B cell (primary cell): ENCODE measurements at places on chromosomes 5 and 9.
A peak's percentile ranks its signal among the peaks of the same experiment; 100 is the strongest.

DNA sequence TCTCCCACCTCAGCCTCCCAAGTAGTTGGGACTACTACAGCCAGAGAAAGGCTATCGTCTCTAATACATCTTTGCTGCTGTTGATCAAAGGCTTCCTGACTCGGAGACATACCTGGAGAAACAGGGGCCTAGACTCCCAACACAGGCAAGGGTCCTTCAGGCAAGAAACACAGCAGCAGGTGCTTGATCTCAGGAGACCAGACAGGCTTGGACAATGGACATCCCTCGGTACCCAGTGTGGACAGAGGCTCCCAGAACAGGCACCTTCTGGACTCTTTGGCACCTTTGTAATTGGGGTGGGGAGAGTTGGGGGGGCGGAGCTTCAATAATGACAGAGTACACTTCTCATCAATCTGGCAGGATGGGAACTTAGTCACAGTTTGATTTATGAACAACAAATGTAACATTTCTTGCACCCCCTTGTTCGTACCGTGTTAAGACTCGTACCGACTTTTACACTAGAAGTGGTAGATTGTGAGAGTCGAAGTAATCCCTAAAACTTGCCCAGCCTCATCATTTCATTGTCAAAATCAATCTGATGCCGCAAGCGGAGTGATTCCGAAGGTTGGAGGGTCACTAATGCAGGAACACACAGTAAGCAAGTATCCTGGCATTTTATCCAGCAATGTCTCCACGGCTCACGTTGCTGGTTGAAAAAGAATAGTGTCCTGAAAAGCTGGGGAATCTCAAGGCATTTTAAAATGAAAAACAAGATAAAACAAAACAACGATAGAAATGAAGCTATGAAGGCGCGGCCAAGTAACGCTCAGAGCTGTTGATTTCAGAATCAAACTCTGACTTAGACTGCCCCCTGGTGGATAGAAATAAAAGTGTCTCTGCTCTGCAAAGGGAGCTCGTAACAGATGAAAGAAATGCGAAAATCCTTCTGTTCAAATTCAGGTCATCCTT lies 46.4 kb upstream of the STK32A start:
- DNase-seq, result peak; percentile 35

GRCh38 chr5:171816666-171817065 lies 31.0 kb downstream of the SMIM23 start:
- no peak for DNase-seq

DNA sequence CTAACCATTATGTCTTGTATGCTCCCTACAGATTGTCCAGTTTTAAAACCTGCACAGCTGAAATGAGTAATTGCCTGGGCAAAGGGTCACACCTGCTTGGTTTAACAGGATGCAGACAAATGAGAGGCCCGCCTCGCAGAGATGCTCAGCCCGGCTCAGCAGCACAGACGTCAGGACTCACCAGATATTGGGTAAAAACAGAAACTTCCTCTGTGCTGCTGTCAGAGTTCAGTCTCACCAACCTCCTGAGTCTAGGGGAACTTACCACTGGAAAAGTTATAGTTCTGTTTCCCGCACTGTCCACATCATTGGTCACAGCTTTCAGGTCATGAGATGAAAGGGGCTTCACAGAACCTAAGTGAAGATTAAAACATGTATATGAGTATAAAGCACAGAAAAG lies 152.5 kb downstream of the ESM1 start:
- peak; percentile 62 for DNase-seq

- no peak for DNase-seq
These were observed 94.3 kb downstream of the RPS23 start for GRCh38 chr5:82183828-82184227.

DNA sequence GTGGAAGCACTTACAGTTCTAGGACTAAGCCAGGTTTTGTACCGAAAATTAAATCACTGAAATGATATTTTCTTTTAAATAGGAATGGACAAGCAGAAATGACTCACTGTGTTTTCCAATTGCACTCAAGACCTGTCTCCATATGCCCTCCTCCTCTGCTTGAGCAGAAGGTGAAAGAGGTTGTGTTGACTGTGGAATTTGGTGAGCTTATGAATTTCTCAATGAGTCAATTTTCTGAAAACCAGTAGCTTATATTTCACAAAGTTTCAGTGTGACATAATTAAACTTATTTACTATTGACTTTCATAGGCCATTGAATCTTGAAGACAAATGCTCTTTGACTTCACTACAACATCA lies 249.9 kb downstream of the NPR3 start:
- no peak for DNase-seq

GRCh38 chr5:127958421-127959011 lies 125.0 kb upstream of the SLC12A2 start:
- DNase-seq, result no peak

DNA sequence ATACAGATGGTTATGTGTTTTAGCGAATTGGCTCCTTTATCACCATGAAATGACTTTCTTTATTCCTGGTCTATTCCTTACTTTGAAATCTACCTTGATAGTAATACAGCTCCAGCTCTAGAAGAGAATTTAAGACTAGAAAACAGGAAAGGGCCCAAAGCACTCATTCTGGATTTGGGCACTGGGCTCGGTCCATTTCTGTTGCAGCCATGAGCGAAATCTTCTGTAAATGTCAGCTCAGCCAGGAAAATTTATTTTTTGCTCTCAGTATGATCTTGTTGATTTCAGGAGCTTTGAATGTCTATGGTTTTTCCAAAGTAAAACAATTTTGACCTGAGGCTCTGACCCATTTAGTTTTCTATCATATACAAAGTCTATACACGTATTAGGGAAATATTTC lies 104.1 kb downstream of the DIRAS2 start:
- no peak for DNase-seq

DNA sequence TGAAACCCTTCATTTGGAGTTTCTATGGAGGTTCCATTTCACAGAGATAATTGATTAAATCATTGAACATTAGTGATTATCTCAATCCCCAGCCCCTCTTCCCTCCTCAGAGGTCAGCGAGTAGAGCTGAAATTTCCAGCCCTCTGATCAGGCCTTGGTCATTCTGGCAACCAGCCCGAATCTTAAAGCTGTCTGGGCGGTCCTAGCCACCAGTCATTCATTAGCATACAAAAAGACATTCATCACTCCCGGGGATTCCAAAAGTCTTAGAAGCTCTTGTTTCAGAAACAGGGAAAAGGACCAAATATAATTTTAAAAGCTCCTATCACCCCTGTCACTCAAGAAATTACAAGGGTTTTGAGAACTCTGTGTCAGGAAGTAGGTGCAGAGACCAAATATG lies 41.3 kb downstream of the ZNF474 start:
- no peak for DNase-seq

DNA sequence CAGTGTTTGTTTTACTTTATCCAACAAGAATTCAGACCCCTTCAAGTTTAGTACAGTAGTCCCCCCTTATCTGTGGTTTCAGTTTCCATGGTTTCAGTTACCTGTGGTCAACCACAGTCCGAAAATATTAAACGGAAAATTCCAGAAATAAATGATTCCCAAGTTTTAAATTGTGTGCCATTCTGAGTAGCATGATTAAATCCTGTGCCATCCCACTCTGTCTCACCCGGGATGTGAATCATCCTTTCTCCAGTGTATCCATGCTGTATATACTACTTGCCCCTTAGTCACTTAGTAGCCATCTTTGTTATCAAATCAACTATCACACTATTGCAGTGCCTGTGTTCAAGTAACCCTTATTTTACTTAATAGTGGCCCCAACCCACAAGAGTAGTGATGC lies 153.8 kb upstream of the RASA1 start:
- no peak for DNase-seq

GRCh38 chr9:103992938-103993579 lies 101.0 kb upstream of the SMC2 start:
- no peak for DNase-seq

DNA sequence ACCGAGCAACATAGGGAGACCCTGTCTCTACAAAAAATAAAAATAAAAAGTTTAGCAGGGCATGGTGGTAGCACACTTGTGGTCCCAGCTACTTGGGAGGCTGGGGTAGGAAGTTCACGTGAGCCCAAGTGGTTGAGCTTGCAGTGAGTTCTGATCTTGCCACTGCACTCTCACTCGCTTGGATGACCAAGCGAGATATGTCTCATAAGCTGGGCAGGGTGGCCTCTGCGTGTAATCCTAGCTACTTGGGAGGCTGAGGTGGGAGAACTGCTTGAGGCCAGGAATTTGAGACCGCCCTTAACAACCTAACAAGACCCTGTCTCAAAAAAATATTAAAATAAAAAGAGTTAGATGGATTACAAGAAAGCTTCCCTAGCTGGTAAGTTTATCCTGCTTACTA lies 32.5 kb downstream of the RASA1 start:
- no peak for DNase-seq

DNA sequence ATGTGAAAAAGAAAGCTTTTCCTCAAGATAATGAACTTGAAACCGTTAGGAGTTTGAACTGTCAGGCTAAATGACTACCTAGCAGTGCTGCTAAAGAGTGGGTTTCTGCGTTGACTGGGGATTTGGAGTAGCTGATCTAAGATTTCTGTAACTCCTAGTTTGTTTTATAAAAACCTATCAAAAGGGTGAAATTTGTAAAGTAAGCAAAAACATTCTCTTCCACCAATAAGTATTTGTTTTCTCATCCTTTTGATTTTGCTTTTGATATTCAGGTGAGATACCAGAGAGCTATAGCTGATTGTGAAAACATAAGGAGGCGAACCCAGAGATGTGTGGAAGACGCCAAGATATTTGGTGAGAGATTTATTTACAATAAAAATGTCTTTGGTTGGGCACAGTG lies 4.1 kb downstream of the GRPEL2 start:
- DNase-seq, result no peak

DNA sequence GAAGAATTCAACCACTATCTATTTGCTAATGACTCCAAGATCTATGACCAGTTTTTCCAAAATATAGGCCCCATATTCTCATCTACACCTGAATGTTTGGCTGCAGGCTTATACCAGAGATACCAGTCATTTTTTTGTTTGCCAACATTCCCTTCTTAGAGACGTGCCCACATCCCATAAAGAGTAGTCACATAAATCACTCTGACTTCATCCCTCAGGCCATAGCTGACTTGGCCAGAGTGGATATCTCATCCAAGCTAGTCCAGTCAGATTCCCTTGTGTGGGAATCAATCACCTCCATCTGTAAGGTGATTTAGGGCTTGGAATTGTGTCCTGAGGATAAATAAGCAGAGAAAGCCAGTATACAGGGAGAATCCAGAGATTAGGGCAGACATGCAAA lies 124.3 kb upstream of the SLC24A2 start:
- no peak for DNase-seq

- DNase-seq, result no peak
These were observed 73.6 kb downstream of the FBXL7 start for GRCh38 chr5:15573590-15573989.

- no peak for DNase-seq
These were observed 808.0 kb downstream of the TLE1 start for GRCh38 chr9:80881320-80881719.

DNA sequence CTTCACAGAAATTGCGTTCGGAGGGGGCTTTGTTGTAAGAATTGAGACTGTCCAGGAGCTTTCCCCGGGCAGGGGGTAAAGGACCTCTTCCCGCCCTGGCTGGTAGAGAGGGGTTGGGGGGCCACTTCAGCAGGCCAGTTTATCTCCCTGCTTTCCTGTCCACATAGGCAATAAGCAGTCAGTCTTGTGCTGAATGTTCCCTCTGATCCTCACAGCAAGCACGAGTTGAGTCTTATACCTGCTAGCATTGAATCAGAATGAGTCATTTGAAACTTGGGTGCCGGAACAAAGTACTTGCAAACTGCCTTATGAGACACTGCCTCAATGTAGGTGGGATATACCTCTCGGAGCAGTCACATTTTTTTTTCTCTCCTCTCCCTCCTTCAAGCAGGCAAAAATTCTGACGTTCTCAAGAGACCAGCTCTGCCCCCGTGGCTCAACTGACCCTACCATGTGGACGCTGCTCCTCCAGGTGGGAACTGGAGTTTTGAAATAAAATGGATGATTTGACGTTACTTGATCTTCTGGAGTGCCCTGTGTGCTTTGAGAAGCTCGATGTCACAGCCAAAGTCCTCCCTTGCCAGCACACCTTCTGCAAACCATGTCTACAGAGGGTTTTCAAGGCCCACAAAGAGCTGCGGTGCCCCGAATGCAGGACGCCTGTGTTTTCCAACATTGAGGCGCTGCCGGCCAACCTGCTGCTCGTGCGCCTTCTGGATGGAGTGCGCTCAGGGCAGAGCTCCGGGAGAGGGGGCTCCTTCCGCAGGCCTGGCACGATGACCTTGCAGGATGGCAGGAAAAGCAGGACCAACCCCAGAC lies 1.3 kb downstream of the SH3RF2 start:
- DNase-seq, result no peak

DNA sequence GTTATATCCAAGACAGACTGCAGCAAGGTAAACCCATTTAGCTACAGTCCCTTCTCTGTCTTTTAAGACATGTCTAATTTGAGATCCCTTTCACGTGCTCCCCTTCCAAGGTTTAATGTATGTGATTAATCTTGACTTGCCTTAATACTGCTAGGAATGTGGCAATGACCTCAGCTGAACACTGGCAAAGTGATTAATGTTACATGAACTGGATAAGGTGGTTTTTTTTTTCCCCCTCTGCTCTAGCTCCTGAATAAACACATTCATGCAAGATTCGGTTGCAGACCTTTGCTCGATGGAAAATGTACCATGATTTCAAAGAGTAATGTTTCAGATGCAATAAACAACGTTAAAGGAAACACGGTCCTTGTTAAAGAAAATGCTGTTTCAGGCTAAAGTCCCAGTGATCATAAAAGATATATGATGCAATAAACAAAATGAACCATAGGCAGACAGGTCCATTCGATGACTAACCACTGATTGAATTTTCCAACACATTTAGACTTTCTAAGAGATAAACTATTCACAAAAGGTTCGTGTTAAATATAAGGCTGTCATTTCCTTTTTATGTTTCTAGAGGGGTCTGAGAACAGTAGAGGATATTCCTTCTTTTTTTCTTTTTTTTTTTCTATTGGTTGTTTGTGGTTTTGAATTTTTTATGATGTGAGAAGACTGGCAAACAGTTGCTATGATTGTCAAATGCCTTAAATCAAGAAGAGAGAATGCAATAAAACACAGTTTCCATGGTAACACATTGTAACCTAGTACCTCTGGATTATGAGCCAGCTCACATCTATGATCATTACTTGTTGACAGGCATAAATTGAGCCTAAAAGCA lies 44.7 kb upstream of the ZNF608 start:
- no peak for DNase-seq

DNA sequence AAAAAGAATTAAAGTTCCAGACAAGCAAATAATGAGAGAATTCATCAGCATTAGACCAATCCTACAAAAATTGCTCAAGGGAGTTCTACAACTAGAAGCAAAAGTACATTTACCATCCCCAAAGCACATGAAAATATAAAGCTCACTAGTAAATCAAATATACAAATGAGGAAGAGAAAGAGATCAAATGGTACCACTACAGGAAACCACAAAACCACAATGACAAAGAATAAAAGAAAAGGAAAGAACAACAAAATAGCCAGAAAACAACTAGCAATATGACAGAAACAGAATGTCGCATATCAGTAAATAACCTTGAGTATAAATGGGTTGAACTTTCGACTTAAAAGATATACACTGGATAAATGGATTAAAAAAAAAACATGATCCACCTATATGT lies 739.0 kb downstream of the DTWD2 start:
- DNase-seq, result no peak

GRCh38 chr9:132748450-132748849 lies 78.2 kb downstream of the GTF3C4 start:
- DNase-seq, result no peak
